ENCODE measurements at places on chromosomes 1 and 21.

GRCh38 chr21:14673649-14674048 is 127.5 kb upstream of the SAMSN1 start:
- no peak for DNase-seq

- no peak for DNase-seq
These were observed 12.2 kb upstream of the DHRS3 start for GRCh38 chr1:12629985-12630760.

GRCh38 chr21:32131164-32131563 is 147.7 kb downstream of the MIS18A start:
- DNase-seq = no peak

DNA sequence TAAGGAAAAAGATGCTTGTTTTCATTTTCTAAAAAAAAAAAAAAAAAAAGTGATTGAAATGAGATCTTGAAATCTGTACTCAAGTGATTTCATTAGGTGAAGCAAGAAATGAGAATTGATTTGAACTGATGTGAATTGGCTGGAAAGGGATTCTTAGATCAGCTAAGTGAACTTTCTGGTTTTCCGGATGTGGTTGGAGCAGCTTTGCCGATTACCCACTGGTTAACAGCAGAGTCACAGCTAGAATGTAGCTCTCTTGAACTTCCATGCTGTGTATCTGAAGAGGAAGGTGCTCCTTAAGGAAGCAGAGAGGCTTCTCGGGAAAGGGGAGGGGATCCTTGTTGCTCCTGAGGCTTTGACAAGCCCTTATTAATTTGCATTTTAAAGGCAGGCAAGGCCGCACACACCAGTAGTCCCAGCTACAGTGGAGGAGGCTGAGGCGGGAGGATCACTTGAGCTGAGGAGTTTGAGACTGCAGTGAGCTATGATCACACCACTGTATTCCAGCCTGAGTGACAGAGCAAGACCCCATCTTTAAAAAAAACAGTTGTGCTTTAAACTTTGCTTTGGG is 28.7 kb upstream of the PWP2 start:
- DNase-seq = no peak

DNA sequence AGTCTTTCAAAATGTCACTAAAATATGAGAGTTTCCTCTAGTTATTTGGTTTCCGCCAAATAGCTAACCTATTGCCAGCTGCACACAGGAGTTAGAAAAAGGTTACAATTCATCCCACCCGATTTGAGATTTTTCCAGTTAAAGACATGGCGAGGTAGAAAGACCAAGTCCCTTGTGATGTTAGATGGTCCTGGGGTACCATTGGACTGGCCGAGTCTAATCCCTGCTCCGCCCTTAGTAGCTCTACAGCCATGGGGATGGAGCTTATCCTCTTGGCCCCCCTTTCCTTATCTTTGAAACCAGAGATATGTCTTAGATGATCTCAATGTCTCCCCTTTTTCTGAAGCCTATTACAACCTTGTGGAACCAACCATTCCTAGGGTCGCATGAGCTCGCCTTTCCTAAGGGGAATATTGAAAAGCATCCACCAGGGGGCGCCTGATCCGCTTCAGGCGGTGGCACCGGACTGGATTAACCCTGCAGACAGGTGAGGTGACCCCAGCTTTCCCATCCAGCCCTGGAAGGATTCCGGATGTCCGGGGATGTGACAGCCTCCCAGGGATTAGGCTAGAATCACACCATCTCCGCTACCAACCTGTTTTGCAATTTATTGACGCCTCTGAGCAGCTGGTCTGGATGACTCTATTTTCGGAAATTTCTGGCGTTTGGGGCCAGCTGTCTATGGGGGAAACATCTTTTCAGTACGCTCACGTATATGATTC is 68.3 kb upstream of the SIM2 start:
- peak; percentile 39 for DNase-seq

- DNase-seq = no peak
These were observed 99.1 kb upstream of the RAB3GAP2 start for GRCh38 chr1:220371324-220371723.

DNA sequence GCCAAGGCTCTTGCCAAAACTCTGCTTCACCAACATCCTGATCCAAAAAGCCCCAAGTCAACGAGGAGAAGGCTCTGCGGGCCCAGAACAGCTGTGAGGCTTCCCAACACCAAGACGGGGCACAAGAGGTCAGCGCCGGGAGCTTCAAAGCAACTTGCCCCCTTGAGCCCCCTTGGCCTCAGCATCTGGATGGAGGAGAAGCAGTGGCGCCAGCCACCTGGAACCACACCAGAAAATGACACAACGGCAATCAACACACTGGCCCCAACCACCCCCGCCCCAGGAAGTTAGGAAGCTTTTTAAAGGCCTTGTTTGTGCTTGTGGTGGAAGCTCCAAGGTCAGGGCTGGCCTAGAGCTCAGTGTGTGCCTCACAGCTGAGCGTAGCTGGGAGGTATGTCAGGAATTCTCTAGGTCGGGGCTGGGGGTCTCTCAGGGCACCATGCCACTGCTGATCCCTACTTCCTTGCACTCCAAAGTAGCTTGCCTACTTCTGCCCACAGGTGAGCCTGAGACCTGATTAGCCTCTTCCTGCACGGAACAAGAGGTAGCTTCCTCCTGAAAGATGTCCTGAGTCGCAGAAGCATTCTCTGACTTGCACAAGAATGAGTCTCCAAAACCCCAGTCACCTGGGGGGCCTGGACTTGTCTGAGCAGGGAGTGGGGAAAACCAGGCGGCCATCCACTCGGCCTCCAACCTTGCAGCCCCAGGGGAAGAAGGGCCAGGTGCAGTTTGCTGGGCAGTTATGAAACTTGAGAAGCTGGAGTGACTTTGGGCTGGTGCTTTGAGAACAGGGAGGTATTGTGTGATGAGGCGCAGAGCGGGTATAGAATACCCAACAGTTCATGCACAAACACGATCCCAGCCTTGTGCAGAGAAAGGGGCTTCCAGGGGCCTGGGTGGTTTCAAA is 9.7 kb upstream of the SRP9 start:
- DNase-seq = no peak

GRCh38 chr1:181087400-181087901 is 1.0 kb upstream of the IER5 start:
- peak; percentile 87 for DNase-seq

GRCh38 chr21:39066829-39067780 is 116.1 kb downstream of the PSMG1 start:
- DNase-seq = no peak

- DNase-seq = no peak
These were observed 117.0 kb downstream of the UBE2U start for GRCh38 chr1:64320470-64320869.

- DNase-seq = no peak
These were observed 189.4 kb downstream of the NEK7 start for GRCh38 chr1:198346178-198346577.

GRCh38 chr1:29812408-29813135 is 576.2 kb downstream of the PTPRU start:
- DNase-seq = no peak

GRCh38 chr1:223670458-223671159 is 5.1 kb upstream of the CAPN8 start:
- peak; percentile 7 for DNase-seq

DNA sequence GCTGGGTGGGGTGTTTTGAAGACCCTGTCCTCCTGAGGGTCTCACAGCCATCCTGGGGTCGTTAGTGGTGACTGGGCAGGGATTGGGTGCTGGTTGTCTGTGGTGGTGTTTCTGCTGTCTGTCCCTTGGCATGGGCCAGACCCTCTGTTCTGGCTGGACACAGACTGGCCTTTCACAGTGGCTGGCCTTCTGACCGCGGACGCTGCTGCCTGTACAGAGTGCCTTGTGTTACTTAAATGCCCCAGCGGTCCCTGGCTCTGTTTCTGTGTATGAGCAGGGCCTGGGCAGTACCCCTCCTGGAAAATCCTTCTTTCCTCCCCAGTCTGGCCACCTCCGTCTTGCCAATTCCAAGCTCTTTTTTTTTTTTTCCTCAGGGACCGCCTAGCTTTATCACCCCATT is 50.9 kb downstream of the SH3BGR start:
- no peak for DNase-seq

DNA sequence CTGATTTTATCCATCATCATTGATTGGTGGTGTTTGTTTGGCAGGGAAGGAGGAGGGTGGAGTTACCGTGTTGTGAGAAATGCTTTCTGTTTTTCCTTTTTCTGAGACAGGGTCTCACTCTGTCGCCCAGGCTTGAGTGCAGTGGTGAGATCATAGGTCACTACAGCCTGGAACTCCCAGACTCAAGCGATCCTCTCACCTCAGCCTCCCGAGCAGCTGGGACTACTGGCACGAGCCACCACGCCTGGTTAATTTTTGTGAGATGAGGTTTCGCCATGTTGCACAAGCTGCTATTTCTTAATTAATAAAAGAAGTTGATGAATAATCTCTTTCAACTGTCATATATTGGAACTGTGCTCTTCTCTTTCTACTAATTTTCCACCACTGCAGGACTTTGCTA is 44.3 kb downstream of the HUNK start:
- no peak for DNase-seq

DNA sequence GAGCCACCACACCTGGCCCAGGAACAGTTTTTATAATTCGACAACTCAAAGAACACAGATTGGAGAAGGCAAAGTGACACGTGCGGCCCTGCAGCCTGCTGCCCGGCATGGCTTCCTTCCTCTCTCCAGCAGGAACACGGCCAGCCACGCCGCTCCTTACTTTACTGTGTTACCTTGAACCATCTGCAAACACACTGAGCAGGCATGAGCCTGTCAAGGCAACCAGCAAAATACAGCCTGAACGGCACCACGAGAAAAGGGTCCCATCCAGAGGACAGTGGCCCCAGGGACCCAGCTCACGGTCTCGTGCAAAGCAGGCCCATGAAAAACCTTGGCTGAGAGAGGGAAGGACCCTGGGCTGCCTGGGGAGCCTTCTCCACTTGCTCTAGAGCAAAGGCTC is 38.8 kb downstream of the NPHP4 start:
- DNase-seq = no peak

GRCh38 chr1:227544067-227545050 is 19.0 kb upstream of the ZNF678 start:
- no peak for DNase-seq

DNA sequence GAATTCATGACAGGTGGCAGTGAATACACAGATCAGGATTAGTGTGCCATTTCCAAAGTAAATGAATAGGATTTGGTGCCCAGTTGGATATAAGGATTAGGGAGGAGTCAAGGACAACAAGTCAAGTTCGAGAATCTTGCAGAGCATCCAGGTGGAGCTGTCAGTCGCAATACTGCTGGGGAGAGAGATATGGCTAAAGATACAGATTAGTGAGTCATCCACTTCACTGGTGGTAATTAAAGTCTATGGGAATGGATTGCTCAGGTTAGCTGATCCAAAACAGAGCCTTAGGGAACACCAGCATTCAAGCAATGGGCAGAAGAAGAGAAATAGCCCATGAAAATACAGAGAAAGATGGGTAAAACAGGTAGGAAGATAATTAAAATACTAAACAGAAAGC is 26.8 kb downstream of the BCAS2 start:
- DNase-seq = no peak

DNA sequence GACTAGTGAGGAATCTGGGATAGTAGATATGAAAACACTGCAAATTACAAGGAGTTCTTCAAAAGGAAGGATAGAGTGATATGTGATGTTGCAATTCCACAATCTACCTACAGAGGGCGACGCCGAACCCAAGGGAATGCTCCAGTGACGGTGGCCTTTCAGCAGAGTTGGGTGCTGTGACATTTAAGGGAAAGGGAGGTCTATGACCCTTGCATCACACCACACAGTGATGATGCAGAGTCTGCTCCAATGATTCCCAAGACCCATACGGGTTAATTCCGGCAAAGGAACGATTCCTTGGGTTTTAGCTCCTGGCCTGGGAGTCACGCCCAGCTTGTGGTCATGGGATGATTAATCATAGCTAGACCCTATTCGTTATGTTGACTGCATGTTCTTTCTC is 123.0 kb upstream of the IGSF21 start:
- DNase-seq = peak; percentile 21

DNA sequence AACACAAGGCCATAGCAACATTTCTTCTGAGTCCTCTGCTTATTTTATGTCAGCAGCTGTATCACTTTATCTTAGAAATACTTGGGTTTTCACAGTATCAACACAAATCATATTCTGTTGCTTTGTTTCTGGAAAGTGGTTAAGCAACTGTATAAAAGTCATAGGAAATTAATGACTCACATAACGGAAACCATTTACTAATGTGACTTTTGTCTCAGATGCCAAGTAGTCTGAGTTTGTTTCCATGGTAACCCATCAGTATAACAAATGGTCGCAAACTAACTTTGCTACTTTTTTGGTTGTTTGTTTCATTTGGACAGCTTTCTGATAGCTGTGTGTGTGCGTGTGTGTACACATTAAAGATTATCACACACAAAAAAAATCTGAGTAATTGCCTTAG is 31.1 kb downstream of the EEIG2 start:
- DNase-seq = peak; percentile 95

GRCh38 chr1:7478809-7479499 is 292.1 kb upstream of the VAMP3 start:
- DNase-seq = no peak

- DNase-seq = no peak
These were observed at the start of the genes SHE and TDRD10 for GRCh38 chr1:154502066-154502743. TSS of gene SHE (minus strand) at chr1:154502412. CDS start at chr1:154502026, 386 bp downstream. TSS of gene TDRD10 (plus strand) at chr1:154502219. CDS start at chr1:154506904, 4,685 bp downstream.

GRCh38 chr1:220431554-220432239 is 96.2 kb upstream of the MARK1 start:
- no peak for DNase-seq

DNA sequence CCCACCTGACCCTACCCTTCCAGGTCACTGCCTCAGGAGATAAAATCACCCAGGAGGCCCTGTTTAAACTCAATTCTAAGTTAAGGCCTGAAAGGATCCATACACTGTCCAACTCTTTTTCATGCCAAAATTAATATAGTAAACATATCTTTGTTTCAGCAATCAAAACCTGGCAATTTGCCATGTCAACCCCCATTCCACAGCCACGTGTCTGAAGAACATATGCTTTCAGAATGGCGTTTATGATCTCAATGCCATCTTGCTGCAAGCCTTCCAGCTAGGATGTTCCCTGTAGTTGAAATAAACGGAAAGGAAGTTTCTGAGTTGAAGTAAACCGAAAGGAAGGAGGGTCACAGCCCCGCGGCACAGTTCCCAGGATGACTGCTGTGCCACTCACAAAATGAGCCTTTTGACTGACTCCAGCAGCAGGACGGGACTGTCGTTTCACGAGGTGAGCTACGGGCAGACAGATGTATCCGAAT is 472.0 kb downstream of the SMYD3 start:
- no peak for DNase-seq

- DNase-seq = no peak
These were observed 260.3 kb downstream of the SIPA1L2 start for GRCh38 chr1:232369451-232370296.

DNA sequence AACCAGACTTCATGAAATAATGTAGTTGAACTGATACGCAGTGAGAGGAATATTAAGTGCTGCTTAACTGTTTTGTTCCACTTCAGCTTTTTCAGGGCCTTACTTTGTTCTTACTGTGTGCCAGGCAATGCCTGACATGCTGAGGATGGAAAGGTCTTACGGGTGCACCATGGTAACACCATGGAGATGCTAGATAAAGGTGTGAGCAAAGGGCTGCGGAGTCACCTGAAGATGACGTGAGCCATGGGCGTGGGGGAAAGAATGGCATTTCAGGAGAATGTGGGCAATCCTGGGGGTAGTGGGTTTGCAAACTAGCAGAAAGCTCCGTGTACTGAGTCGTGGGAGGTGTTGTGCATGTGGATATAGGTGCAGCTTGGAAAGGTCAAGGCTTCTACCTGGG is 27.3 kb downstream of the MAN1C1 start:
- DNase-seq = no peak

GRCh38 chr1:158374860-158375259 is 21.2 kb downstream of the CD1E start:
- DNase-seq = no peak
